ENCODE measurements at places on chromosomes 11 and 22.
A peak's percentile ranks its signal among the peaks of the same experiment; 100 is the strongest.

GRCh38 chr11:69975822-69976221 lies 102.3 kb upstream of the ANO1 start:
- no peak for DNase-seq

DNA sequence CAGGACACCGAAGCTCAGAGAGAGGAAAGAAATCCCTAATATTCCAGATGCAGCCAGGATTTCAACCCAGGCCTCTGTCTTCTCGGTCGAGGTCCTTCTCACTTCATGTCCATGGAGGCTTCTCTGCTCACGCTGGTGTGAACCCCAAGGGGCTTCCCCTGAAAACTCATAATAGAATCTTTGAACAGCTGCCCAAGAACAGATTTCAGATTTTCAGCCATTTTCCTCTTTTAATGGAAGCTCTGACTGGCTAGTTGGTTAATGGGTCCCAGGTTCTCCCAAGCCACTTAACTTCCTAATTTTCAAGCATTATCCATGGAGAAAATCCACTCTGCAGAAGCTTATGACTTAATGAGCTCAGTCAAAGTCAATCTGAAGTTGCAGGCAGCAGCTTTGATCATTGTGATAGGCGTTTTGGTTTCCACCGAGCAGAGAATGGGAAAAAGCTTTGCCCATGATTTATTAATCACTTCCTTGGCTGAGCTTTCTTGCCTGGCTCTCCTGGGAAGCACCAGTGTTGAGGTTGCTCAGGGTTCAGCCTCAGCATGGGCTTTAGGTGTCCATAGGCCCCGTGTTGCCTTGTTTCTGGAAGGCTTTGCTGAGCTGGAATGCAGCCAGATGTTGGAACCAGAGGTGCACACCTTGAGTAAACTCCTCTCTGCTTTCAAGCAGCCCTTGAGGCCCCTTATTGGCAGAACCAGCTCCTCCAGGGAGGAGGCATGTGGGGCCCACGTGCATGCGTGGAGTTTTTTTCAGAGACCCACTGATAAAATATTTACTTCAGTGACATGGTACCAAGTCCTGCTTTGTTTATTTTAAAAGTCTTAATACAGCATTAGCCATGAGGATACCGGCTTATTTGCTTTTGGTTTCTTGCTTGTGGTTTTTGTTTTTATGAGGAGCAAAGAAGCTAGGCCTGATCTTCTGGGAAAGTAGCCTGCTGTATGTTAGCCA lies 25.5 kb downstream of the LDLRAD3 start:
- no peak for DNase-seq

- no peak for DNase-seq
Observed at GRCh38 chr11:59967677-59968394, 4.0 kb downstream of the OOSP4A start.

DNA sequence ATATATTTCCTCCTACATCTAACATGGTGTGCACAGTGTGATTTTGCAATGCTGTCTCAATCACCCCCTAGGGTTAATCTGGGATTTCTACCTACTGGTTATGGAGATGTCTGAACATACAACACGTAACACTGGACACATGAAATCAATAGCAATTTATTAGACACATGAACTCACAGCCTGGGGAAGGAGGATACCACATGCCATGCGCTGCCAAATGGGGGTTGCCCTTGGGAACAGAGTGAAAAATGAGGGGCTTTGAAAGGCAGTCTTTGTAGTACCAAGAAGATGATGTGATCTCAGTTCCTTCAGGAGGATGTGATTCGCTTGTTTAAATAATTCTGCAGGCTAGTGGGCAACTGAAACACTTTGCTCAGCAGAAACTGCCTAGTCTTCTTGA lies 253.6 kb upstream of the LRRC4C start:
- DNase-seq, result no peak

DNA sequence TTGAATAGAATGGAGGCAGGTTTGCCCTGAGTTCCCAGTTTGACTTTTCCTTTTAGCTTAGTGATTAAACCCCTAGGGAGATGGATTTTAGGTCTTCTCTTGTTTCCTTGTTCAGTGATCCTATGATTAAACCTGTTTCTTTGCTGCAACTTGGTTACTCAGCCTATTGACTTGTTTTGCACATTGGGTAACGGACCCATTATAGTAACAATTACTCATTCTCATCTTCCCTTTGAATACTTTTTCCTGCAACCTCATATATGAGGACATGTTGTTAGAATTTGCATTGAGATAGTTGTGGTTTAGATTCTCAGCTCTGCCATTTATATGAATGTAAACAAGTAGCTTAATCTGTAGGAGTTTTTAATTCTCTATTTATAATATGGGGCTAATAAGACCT lies 489.2 kb upstream of the CNTN5 start:
- DNase-seq, result no peak

DNA sequence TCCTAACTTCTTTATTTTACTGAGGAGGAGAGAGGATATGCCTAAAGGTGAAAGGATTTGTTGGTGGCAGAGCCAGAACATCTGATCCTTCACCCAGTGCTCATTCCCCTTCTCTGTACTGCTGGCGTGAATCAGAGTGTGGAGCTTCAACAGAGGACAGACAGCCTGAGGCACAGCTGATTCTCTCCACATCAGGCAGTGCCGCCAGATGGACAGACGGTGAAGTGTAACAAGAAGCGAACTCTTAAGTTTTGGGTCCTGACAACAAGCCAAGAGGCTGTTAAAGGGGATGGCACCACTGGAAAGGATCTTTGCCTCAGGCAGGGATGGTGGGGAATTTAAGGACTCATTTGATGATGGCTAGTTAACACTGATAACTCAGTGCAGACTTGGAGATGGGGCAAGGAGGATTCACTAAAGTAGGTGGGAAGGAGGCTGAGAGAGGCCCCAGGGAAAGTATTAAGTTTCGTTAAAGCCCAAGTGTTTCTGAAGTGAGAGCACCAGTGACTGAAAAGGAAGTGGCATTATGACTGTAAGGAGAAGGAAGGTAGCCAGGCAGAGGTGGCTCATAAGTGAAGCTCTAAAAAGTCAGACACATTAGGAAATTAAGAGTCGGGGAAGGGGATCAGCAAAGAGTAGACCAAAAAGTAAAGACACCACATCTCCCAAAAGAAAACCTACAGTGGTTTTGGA lies 81.3 kb downstream of the CLPB start:
- DNase-seq, result peak; percentile 53

DNA sequence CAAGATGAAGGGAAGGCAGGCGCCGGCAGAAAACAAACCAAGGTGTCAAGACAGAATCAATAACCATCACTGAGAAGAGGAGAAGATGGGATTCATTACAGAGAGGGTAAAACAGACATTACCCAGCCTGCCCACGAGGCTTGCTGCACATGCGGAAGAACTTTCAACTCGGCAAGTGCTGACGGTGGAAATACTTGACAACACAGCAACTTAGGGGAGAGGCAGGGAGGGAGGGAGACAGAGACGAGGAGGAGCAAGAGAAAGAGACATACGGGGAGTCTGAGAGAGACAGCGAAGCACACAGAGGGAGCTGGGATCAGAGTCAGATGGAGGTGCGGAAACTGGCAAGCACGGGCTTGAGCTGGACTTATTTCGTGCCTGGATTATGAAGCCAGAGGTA lies 129.3 kb upstream of the NECTIN1 start:
- no peak for DNase-seq

- DNase-seq, result no peak
Observed at GRCh38 chr22:27913162-27913741, 5.8 kb downstream of the PITPNB start.

GRCh38 chr11:74492974-74493790 lies at the start of gene LIPT2:
Gene LIPT2 (minus strand): TSS chr11:74493724. CDS start chr11:74493703, 21 bp downstream.
- peak; percentile 98 for DNase-seq

GRCh38 chr22:48717076-48717810 lies 1110.4 kb downstream of the BRD1 start:
- DNase-seq, result no peak

- DNase-seq, result no peak
Observed at GRCh38 chr22:23313791-23314567, 133.7 kb downstream of the BCR start.

- DNase-seq, result no peak
Observed at GRCh38 chr11:80900265-80900664, 1459.4 kb upstream of the TENM4 start.

DNA sequence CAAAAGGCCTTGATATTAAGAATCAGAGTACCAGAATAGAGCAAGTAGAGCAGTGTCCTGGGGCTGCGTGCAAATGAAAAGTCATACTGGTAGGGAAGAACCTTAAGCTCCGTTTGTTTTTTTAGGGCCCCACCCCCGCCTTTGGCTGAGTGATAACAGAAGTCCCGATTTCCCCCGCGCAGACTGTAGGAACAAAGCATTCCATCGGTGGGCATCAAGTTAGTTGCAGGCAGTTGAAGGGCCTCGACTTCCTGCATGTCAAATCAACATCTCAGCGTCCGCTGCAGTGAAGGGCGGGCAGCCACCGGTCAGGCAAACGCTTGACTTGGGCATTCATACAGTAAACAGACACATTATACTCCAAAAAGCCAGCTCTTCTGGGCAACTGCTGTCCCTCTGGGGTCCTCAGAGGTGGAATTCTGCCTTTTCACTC lies 11.7 kb downstream of the LRP4 start:
- no peak for DNase-seq
